ENCODE measurements at places on chromosomes 12 and 14.

GRCh38 chr12:66999141-66999540, 270.0 kb upstream of the CAND1 start:
- DNase-seq = no peak

DNA sequence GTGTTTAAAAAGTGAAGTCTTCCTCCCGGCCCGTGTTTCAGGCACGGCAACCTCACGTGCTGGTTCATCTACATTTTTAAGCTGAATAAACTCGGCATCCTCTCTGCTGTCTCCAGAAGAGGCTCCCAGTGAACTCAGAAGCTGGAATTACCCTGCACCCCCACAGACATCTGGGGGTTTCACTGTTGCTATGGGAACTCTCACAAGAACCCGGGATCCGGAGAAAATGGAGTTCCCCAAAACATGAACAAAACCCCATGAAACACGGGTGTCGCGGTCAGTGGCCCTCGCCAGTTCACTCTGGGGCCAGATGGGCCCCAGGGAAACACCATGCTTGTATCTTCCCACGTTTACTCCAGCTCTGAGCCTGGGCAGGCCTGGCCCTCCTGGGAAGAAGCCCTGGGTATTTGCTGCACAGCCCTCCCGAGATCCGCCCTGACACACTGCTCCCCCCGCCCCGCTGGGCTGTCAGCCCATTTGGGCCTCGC, 143.7 kb downstream of the PIWIL1 start:
- no peak for DNase-seq

DNA sequence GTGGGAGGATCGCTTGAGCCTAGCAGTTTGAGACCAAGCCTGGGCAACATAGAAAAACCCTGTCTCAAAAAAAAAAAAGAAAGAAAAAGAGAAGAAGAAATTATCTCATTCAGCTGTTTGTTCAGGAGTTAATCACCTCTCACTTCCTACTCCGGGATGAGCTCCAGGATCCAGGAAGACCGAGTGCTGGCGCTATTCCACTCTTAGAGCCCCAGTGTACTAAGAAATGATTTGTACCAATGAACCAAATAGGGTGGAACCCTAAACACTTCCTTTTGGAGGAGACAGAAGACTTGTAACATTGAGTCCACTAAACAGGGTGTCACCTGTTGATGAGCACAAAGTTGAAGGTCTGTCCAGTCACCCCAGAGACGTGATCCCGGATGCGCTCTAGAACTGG, 3.6 kb downstream of the ALKBH2 start:
- DNase-seq = no peak

DNA sequence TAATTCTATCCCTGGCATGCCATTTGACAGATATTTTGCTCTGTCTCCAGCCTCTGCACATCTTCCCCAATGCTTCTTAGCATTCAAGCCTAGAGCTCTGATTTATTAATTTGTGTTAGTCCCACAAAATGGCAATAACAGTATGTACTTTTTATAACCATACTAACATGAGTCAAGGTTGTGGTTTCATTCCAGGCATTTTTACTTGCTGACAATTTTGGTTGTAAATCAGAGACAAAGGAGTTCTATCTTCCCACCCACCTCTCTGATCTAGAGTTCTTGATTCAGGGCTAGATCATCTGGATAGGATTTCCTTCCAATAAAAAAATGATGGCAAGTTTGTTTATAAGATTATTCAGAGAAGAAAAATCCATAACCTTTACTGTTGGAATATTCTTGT, 18.5 kb upstream of the CISTR start:
- no peak for DNase-seq

GRCh38 chr12:2284857-2285256, 232.1 kb downstream of the CACNA1C start:
- DNase-seq = peak; percentile 91

DNA sequence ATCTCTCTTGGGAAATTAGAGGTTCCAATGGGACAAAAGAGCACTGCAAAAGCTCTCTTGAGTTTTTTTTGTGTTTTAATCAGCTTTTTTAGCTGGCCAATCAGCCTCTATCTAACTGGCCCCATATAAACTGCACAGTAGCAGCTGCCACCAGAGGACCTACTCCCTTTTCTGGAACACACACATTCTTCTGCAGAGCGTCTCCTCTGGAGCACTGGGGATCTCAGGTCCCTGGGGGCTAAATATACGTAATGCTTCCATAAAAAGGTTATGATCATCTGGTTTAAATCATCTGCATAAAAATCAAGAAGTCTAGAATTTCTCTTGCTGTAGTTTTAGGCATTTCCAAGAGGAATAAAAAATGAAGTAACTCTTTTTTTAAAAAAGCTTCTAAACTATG, 32.3 kb downstream of the TSPAN8 start:
- peak; percentile 16 for DNase-seq

DNA sequence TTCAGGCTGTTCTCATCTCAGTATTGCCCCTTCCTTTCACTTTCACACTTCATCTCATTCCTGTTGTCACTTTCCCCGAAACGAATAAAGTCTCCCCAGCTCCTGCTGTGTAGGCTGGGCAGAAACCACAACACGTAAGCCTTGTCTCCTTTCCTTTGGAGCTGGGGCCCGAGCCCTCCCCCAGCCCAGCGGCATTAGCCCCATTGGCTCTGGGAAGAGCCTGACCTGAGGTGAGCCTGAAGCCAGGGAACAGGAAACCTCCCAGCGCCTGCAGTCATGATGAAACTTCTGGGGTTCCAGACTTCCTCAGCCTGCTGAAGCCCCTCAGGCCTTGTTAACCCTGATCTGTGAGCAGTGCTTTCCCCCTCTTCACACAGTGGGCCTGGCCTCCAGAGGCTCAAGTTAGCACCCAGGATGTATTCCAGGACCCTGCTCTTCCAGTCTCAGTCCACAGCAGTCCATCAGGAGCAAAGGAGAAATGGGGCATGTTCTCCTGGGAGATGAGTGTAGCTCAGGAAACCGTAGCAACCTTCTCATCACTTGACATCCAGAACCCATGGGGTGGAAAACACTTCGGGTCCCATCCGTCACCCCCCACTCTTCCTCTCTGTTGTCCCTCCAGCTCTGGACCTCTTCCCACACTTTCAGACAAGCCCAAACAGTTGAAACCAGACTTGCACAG, 21.8 kb downstream of the VASH1 start:
- DNase-seq = no peak

DNA sequence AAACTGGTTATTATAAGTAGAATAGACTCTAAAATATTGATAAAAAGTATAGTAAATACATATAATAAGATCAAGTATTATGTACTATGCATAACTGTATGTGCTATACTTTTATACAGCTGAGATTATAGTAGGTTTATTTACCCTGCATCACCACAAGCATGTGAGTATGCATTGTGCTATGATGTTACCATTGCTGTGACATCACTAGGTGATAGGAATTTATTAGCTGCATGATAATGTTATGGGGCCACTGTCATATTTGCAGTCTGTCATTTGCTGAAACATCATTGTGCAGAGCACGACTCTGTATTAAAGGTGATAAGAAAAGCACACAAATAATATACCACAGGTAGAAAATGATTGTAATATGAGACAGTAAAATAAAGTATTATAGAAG, 385.6 kb downstream of the ZFP36L1 start:
- no peak for DNase-seq

DNA sequence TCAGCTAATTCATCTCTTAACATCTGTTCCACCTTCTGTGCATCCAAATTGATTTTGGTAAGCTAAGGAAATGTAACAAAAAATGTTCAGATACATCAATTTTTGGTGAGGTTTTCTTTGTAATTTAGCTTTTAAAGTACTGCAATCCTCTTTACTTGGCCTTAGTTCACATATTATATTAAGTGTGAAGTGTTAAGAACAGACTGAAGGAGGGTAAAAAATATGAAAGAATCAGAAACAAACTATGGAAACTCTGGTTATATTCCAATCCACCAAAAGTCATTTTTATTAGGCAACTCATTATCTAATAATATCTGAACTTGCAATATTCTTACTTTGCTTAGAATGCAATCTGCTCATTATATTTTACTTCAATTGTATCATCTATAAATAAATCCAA, 49.1 kb downstream of the CEP290 start:
- DNase-seq = peak; percentile 35

DNA sequence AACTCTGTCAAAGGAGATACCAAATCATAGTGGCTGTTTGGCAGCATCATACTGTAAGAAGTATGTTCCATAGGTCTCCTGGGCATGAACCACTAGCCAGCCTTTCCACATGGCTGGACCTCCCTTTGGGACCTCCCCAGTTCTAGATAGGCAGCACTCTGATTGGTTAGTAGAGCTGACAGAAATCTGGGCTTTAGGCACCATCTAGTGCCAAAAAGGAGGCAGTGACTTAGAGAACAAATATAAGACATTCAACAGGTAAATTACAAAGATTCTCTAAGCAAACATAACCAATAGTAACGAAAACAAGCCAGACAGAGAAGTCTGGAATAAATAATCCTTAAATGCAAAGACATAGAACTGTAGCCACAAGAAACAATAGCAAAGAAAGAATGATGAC, 148.0 kb upstream of the PDE3A start:
- DNase-seq = peak; percentile 74

GRCh38 chr12:12506496-12506890, 56.2 kb downstream of the DUSP16 start:
- no peak for DNase-seq

GRCh38 chr12:991350-992333, 619 bp downstream of the ERC1 start:
- peak; percentile 86 for DNase-seq

- no peak for DNase-seq
These were observed 58.3 kb upstream of the JDP2 start for GRCh38 chr14:75369506-75369905.

- no peak for DNase-seq
These were observed 94.7 kb downstream of the SLC38A1 start for GRCh38 chr12:46174061-46174662.

- no peak for DNase-seq
These were observed 88.4 kb downstream of the ANO2 start for GRCh38 chr12:5856692-5857091.

DNA sequence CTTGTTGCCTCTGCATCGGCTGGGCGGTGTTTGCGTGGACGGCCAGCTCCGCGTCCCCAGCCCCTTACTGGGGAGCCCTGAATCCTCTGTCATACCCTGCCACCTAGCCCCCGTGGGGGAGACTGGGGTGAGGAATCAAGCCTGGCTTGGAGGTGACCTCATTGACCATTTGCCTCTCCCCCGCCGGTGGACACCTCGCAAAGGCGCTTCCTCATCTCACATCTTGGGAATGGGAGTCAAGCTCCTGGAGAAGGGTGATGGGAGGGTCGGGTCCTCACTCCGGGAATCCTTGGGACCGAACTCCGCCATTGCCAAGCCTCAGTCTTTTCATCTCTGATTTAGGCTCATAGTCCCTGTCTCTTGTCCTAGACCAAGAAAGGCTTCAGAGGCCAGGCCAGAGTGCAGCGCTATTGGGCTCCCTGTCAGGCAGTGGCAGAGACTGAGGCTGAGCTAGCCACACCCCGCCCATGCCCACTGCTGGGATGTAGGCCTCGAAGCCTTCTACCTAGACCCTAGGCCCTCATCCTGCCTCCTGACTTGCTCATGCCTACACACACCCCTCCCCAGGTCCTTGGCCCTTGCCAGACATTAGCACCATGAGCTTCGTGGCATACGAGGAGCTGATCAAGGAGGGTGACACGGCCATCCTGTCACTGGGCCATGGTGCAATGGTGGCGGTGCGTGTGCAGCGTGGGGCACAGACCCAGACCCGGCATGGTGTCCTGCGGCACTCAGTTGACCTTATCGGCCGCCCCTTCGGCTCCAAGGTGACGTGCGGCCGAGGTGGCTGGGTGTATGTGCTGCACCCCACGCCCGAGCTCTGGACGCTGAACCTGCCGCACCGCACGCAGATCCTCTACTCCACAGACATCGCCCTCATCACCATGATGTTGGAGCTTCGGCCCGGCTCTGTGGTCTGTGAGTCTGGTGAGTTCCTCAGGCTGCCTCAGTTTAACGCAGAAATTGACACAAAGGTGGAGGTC, 678 bp downstream of the TRMT61A start:
- no peak for DNase-seq

DNA sequence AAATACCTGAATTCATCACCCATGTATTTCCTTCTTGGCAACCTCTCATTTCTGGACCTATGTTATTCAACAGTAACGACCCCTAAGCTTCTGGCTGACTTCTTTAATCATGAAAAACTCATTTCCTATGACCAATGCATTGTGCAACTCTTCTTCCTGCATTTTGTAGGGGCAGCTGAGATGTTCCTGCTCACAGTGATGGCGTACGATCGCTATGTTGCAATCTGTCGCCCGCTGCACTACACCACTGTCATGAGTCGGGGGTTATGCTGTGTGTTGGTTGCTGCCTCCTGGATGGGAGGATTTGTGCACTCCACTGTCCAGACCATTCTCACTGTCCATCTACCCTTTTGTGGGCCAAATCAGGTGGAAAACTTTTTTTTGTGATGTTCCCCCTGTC, 356 bp downstream of the OR4Q2 start:
- DNase-seq = no peak

GRCh38 chr12:24894879-24895278, 54.0 kb downstream of the BCAT1 start:
- DNase-seq = no peak

GRCh38 chr12:121536899-121537813, 43.7 kb downstream of the KDM2B start:
- DNase-seq = peak; percentile 76

DNA sequence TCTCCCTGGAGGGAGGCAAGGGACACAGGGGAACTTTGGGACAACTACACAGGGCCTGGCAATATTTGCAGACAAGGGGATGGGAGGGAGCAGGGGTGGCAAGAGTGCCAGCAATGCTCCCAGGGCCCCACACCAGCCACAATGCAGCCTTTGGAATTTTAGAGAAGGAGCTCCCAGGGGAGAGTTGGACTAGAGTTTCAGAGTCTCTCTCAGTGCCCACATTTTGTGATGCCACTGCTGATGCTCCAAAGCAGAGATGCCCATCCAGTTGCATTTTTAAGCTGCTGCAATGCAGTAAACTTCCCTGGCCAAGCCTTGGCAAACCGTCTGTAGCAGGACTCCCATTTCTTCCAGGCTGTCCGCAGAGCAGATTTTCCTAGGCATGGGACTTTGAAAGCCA, 98.9 kb downstream of the ZFP36L1 start:
- DNase-seq = no peak

DNA sequence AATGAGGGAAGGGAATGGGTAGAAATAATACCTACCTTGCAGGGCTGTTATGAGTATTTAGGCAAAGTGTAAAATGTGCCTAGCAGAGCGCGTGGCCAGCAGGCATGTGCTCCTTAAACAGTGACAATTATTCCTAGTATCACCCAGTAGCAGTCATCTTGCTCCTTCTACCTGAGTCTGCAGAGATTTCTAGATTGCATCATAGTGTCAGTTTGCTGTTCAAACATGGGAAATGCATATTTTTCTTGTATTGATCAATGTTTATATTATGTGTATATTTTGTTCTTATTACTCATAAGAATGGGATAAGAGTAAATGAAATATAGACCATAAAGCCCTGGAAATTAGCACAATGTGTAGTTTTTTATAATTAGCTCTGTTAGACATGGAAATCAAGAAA, 37.3 kb upstream of the PLEKHG7 start:
- DNase-seq = no peak

GRCh38 chr12:123288751-123289346, 17.2 kb upstream of the CDK2AP1 start:
- no peak for DNase-seq

GRCh38 chr12:58925751-58926150, 5.4 kb upstream of the LRIG3 start:
- no peak for DNase-seq

- peak; percentile 68 for DNase-seq
These were observed 7.7 kb downstream of the FBXW8 start for GRCh38 chr12:116918464-116918863.
